ENCODE measurements at places on chromosomes 4 and X.

DNA sequence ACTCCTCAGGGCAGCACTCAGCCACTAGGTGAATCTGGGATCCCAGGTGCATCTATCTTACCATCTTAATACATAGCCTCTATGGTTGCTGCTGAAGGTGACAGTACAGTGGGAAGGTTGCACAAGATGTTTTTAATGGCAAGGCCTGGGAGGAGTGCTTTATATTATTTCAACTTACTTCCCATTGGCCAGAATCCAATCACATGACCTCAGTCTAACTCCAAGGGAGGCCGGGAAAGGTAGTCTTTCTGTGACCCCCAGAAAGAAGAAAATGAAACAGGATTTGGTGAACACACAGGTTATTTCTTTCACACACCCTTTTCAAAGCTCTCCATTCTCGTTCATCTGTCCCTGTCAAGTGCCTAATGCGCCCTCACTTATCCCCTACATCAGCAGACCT is 189.1 kb upstream of the ATP6AP2 start:
- DNase-seq: no peak

GRCh38 chrX:119990556-119991004 is 47.0 kb upstream of the NKAP start:
- no peak for DNase-seq

- DNase-seq: no peak
Observed at GRCh38 chr4:132662456-132662855, 486.6 kb upstream of the PCDH10 start.

DNA sequence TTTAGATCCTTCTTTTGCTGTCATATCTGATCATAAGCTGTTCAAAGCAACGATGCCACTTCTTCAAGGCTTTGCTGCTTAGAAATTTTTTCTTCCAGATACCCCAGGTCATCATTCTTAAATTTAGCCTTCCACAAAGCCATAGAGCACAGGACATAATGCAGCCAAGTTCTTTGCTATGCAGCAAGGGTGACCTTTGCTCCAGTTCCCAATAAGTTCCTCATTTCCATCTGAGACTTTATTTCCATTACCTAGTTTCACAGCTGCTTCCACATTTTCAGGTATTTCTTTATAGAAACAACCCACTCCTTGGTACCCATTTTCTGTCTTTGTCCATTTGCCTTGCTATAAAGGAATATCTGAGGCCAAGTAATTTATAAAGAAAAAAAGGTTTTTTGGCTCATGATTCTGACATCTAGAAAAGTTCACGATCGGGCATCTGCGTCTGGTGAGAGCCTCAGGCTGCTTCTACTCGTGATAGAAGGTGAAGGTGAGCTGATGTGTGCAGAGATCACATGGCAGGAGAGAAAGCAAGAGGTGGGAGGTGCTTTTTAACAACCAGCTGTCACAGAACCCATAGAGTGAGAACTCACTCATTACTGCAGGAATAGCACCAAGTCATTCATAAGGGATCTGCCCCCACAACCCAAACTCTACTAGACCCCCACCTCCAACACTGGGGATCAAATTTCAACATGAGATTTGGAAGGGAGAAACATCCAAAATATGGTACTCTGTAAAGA is 11.8 kb upstream of the TASL start:
- DNase-seq: no peak

DNA sequence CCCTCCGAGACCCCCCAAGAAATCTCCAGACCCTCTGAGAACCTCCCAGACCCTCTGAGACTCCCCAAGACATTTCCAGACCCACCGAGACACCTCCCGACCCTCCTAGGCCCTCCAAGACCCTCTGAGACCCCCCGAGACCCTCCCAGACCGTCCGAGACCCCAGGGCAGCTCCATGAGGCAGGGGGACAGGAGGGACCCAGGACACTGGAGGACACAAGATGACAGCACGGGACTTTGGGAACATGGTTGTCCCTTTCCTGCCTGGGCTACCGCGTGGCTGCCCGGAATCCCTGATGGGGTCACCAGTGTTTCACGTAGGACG is 10.3 kb downstream of the CTBP1 start:
- no peak for DNase-seq

- DNase-seq: no peak
Observed at GRCh38 chr4:15400226-15400625, 27.6 kb upstream of the C1QTNF7 start.

- no peak for DNase-seq
Observed at GRCh38 chr4:24470666-24471485, 113.5 kb downstream of the DHX15 start.

GRCh38 chrX:67718926-67719325 is 175.1 kb downstream of the AR start:
- DNase-seq: no peak

DNA sequence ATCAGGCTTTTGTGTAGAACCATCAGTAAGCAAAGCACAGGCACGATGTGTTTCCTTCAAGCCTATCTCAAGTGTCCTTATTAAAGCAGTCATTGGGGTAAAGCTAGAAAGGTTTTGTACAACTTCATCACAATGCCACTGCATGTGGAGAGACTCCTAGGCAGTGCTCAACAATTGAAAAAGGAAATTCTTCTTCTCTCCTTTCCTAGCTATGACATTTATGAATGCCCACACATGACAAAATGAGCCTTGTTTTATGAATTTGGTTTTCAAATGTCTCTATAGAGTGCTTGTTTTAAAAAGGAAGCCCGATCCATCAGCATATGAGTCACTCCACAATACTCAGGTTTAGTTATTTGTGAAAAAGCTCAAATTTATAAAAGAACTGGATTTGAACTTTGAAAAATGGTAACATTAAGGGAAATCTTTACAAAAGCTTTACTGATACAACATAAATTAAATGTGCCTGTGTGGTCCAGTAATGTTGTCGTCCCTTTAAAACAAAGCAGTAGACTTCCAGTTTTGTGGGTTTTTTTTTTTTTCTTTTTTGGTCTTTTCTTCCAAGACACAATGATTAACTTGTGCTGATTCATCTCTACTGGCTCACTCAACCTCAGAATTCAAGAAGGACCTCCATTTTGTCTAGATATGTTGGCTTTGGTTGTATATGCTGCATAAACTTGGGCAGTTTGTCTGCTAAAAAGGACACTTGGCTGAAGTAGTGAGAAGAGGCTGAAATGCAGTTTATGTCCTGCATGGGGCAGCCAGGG is 273.8 kb downstream of the GASK1B start:
- no peak for DNase-seq

- DNase-seq: no peak
Observed at GRCh38 chrX:140180585-140180984, 215.3 kb upstream of the CXorf66 start.

- DNase-seq: no peak
Observed at GRCh38 chrX:10120828-10121227, 35.9 kb upstream of the CLCN4 start.

DNA sequence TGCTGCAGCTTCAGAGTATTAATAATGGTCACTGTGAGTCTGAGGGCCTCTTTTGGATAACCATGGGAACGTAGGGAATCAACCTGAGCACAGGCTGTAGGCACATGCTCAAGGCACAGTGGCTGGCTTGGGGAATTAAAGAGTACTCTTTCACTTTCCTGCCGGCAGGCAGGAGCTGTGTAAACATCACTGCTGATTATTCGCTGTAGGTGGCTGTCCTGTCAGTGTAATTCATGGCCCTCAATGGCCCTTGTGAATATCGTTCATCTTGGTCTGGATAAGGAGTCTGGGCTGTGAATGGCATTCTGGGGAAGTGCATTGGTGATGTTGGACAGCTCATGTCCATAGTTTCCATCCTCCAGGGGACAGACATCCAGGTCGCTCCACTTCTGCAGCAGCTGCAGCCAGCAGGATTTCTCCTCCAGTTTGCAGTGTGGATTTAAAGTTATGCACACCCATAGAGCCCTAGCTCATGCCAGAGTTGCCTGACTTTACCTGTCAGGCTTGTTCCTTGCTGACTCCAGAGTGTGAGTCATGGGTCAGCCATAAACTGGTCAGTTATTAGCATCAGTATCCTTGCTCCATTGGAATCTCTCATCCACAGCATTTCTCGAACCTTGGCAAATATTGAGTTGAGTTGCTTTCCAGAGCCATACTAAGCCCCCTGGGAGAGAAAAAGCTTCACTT is 43.0 kb downstream of the C4orf33 start:
- no peak for DNase-seq

GRCh38 chrX:69137371-69138117 is 27.7 kb downstream of the PJA1 start:
- no peak for DNase-seq

- DNase-seq: no peak
Observed at GRCh38 chr4:38157592-38157991, 197.4 kb downstream of the PTTG2 start.

GRCh38 chr4:1259966-1260365 is 11.0 kb upstream of the CTBP1 start:
- DNase-seq: no peak

DNA sequence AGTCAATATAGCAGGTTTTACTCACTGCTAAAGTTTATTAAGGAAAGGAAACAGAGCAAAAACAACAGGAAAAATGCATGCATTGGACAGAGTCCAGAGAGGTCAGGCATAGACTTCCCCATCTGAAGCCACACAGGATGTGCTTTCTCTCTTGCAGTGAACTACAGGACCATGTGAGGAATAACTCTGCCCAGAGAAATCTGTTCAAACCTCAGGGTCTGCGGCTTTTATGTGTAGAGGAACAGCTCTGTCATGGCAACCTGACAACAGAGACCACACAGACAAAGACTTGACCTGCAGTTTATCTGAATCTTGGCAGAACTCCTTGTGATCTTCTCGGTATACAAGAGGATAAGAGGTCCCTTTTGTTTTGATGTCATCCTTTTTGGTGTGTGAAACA is 46.3 kb upstream of the LONRF3 start:
- DNase-seq: no peak

Measured in activated CD8-positive, alpha-beta memory T cell treated with anti-CD3 and anti-CD28 coated beads for 1 hour (primary cell).